ENCODE measurements at places on chromosomes 7 and 10.

DNA sequence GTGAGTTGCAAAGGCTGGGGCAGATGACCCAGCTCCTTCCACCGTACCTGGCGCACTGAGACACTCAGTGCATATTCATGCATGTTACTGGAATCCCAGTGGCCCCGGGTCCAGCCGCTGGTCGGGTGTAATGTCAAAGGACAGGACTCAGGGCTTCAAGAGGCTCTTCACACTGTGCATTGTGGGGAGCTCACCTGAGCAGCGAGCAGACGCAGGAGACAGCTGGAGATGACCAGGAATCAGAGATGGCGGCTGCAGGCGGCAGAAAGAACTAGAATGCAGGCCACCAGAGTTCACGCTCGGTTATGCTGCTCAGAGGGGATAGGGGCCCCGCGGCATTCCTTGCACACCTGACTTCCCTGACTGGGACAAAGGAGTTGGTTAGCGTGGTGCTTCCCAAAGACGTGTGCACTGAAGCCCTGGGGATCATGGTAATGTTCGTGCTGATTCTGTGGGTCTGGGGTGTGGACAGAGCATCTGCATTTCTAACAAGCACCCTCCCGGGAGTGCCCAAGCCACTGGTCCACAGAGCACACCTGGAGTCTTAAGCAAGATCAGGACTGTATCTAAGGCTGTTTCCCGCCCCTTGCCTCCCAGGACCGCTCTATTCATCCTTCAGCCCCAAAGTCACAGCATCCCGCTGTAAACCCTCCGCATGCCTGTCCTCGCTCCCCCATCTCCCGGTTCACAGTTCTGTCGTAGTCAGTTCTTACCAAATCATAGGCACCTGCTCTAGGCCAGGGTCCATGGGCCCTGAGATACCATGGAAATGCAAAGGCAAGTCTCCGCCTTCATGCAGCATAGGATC lies 71.0 kb downstream of the MKI67 start:
- DNase-seq: no peak

- no peak for DNase-seq
Measured at GRCh38 chr10:129614341-129614740, 147.3 kb downstream of the MGMT start.

DNA sequence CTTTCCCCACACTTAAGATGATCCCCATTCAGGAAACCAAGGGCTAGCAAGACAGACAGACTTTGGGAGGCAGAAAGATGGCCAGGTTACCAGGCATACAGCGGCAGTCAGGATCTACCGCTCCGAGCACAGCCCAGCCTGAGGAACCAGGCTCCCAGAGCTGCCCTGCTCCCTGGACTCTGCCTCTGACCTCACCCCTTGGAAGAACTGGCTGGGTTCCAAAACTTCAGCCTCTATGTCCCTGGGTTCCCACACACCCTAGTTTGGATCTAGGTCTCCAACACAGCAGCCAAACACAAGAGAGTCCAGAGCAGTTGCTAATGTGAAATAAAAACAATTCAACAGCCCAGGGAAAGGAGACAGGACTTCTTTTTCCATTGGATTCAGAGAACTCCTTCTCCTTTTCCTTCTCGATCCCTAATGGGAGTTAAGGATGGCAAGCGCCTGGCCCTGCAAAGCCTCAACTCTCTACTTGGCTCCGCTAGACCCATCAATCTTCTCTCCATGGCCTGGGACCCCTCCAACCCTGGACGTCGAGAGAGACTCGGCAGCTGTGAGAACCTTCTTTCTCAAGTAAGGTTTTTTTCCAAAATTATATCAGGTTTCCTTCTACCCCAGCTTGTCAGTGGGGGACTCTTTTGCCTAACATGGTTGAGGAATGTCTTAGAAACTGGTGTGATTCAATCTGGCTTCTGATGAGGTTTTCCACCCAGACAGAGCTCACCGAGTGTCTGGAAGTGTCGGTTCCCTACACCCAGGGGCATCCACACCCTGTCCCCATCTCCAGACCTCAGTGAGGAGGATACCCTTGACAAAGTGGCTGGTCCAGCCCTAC lies 219.6 kb downstream of the KCNMA1 start:
- DNase-seq: peak; percentile 78

GRCh38 chr7:84013616-84014240 lies 180.9 kb downstream of the SEMA3A start:
- DNase-seq: no peak

DNA sequence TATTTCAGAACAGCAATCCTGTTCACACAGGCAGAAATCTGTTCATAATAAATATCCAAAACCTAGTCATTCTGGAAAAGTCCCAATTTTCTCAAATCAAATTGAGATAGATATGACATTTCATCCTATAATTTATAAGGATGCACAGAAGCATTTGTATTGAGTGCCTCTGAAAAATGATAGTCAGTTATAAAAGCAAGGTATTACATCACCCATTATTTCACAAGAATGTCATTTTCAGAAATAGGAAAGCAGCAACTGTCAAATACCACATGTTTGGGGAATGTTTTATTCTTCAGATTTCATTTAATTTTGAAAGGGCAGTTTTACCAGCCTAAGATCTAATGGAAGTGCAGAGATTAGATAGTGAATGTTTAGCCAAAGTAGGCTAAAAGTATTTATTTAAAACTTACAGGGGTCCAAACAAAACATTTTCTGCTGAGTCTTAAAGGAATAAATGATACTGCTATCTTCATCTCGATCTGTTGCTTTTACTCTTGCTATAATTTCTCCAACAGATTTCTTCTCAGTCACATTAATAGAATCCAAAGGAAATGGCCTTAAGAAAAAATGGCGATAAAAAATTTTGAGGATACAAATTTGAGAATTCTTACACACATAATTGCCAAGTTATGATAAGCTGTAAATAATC lies 185.8 kb downstream of the HGF start:
- no peak for DNase-seq

DNA sequence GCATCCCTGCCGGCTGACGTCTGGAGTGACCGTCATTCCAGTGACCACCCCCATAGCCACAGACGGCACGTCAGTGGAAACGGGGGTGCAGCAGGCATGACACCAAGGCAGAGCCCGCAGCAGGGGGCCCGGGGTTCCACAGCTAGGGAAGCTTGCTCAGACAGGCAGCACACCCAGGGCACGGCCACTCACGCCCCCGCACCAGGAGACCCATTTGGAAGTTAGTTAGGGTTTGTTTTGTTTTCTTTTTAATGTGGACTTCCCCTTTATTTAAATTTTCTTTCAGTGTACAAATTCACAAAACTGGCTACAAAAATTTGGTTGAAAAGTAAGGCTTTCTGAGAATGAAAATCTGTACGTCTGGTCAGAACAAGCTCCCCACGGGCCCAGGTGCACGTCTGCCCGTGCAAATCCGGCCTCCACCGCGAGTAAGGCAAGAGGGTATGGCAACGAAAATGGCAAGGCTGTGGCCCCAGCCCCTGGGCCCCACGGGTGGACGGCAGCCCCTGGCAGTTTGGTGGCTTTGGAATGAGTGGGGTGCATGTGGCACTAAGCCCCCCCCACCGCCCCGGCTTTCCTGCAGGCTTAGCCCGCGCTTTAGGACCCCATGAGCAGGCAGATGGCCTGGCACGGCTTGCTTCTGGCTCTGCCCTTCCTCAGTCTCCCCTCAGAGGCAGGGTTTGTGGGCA lies 124.2 kb downstream of the FAM53B start:
- DNase-seq: no peak

- no peak for DNase-seq
Measured at GRCh38 chr10:80203835-80204676, 1.3 kb downstream of the ANXA11 start.

DNA sequence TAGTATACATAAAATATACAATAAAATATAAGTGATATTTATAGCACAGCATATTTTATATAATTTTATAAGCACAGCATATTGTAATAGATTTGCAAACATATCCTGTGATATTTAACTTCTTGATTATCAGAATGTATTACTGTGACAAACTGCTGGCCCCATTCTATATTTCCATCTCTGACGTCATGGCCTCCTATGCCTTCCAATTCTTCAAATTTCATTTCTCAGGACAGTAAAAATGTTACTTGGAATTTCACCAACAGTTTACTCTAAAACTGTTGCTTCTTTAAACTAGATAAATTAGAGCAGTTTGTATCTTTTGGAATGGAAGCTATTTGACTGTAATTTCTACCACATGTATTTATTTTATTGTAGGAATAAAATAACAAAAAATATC lies 102.5 kb upstream of the SLC25A13 start:
- DNase-seq: no peak

- DNase-seq: peak; percentile 98
Measured at GRCh38 chr7:23470330-23471105, at the start of gene IGF2BP3. Gene IGF2BP3 (minus strand): TSS chr7:23470491. CDS start chr7:23470110, 381 bp downstream.

GRCh38 chr7:48116043-48116442 lies 27.0 kb downstream of the UPP1 start:
- no peak for DNase-seq

DNA sequence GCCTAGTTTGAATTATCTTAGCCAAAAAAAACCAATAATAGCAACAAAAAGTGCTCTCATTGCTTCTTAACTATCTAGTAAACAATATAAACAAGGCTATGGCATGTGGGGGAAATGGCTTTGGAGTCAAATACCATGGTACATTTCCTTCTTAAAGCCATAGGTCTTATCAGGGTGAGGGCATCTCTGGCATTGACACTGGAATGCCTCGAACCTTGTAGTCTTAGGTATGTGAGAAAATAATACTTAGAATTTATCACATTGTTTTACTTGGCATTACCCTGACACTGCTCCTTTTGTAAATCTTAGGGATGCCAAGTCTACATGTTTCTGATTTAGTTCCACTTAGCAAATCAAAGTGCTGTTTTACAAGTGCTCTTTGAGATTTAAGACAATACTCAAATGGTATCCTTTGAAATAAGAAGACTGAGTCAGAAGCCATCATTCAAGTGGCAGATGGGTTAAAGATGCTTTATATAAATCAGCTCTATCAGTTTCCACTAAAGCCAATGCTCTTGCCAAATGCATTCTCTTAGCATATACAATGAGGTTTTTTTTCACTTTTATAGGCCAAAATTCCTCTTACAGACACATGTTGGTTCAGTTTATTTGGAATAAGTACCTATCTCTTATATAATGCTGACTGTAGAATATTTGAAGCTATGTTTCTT lies 155.2 kb downstream of the HPSE2 start:
- DNase-seq: no peak

DNA sequence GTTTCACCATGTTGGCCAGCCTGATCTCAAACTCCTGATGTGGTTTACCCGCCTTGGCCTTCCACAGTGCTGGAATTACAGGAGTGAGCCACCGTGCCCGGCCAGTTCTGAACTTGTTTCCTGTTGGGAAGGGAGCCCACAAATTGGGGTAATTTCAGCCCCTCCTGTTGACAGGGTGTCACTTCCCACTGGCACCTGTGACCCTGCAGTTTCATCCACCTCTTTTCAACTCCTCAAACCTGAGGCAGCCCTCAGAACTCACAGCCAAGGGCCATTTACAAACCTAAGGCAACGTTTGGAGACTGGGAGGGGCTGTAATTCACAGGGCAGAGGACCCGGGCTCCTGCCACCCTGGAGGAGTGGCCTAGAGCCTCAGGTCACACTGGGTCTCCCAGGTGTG lies 22.2 kb upstream of the CHST12 start:
- DNase-seq: no peak
